Astrocyte (in vitro differentiated cells and primary cell): ENCODE measurements at places on chromosomes 12 and 14. TPM values are rescaled to one million over a fixed set of nuclear protein-coding genes. Genes with fewer than 3 reads are reported as not detected.

DNA sequence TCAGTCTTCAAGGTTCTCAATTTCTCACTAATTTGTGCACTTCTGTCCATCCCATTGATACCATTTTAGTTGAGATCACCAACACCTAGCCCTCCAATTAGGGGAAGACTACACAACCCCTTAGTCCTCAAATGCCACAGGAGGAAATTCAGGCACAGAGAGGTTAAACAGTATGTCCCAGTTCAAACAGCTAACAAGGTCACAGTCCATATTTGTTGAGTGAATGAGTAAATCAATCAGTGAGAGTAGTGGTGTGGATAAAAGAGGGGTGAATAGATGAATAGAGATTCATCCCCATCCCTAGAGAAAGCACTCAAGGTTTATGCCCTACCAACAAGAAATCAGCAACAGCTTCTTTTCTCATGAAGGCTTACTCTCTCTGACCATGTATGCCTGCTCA is 94.2 kb upstream of the RIC8B start:
- H3K4me1 ChIP-seq = no peaks in the 10 kb centered on the region
- peaks cover 4% of the 10 kb centered on the region for H3K27me3 ChIP-seq
- H3K36me3 ChIP-seq = no peaks in the 10 kb centered on the region
- no peak overlapping the region for H3K27ac ChIP-seq
- no peak overlapping the region for H3K4me3 ChIP-seq

DNA sequence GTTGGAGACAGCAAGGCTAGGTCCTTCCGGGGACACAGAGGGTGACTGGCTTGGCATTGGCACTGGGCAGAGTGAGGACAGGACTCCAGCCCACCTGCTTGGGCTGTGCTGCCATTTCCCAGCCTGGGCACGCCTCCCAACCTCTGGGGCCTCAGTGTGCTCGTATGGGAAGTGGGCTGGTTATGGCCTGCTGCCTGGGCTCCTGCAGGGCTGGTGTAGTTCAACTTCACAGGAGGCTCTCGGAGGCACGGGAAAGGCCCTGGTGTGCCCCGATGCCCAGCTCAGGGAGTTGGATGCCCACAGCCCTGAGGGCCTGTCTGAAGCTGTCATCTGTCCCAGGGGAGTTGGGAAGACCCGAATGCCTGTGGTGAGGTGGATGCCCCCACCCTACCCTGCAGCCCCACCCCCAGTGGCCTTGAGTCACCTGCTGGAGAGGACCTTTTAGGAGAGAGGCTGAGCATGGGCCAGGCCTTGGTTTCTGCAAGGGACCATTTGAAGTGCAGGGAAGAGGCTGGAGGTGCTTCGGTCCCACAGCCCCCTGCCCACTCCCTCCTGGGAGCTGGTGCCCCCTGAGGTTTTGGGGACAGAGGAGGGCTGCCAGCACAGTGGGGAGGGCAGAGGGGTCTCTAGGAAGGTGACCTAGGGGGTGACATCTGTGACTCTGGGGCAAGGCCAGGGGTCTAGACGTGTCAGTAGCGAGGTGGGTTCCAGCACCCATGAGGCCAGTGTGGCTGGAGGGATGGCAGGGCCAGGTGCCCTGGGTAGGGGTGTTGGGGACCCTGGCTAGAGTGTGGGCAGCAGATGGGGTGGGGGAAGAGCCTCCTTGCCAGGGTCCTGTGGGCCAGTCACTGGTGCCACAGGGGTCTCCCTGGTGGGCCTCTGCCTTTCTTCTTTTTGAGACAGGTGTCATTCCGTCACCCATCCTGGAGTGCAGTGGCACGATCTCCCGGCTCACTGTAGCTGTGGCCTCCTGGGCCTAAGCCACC is 9.1 kb downstream of the ULK1 start:
- no peak overlapping the region for H3K4me3 ChIP-seq
- DNase-seq = no peak
- no peaks in the 10 kb centered on the region for H3K4me1 ChIP-seq
- no peaks in the 10 kb centered on the region for H3K27me3 ChIP-seq
- no peaks in the 10 kb centered on the region for H3K36me3 ChIP-seq

GRCh38 chr12:109944561-109945359 is 44.7 kb downstream of the TCHP start:
- H3K36me3 ChIP-seq = peaks cover 16% of the 10 kb centered on the region

GRCh38 chr12:8636581-8636980 is 23.9 kb upstream of the AICDA start:
- H3K27me3 ChIP-seq = no peaks in the 10 kb centered on the region
- no peak overlapping the region for H3K27ac ChIP-seq
- H3K4me3 ChIP-seq = no peak overlapping the region
- H3K4me1 ChIP-seq = no peaks in the 10 kb centered on the region

- peaks cover 2% of the 10 kb centered on the region for H3K4me1 ChIP-seq
- H3K27me3 ChIP-seq = no peaks in the 10 kb centered on the region
- H3K36me3 ChIP-seq = no peaks in the 10 kb centered on the region
- DNase-seq = no peak
These were observed 5.6 kb downstream of the GON7 start for GRCh38 chr14:93201155-93201704.

- peak; percentile 82 for DNase-seq
- no peaks in the 10 kb centered on the region for H3K4me1 ChIP-seq
- H3K4me3 ChIP-seq = no peak overlapping the region
- no peaks in the 10 kb centered on the region for H3K27me3 ChIP-seq
- H3K27ac ChIP-seq = no peak overlapping the region
These were observed 287.4 kb downstream of the SYT1 start for GRCh38 chr12:79151956-79152355.

DNA sequence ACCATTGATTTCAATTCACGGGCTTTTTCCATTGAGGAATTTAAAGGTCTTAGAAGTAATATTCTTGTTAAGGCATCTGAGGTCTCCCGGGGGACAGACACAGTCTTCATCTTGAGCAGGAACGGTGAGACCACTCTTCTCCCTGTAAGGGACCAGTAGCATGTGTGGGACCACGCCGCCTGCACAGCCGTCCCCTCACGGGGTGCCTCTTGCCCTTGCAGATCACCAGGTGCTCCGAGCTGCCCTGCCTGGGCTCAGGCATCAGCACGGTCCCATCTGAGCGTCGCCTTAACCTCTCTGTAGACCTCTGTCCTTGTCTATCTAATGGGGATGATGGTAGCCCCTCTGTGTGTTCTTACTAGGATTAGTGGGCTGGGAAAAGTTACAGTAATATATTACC is 74.1 kb downstream of the PPP2R5C start:
- H3K4me1 ChIP-seq = peaks cover 18% of the 10 kb centered on the region
- H3K27ac ChIP-seq = no peak overlapping the region
- no peaks in the 10 kb centered on the region for H3K27me3 ChIP-seq
- H3K36me3 ChIP-seq = no peaks in the 10 kb centered on the region
- no peak for DNase-seq
- H3K4me3 ChIP-seq = no peak overlapping the region

DNA sequence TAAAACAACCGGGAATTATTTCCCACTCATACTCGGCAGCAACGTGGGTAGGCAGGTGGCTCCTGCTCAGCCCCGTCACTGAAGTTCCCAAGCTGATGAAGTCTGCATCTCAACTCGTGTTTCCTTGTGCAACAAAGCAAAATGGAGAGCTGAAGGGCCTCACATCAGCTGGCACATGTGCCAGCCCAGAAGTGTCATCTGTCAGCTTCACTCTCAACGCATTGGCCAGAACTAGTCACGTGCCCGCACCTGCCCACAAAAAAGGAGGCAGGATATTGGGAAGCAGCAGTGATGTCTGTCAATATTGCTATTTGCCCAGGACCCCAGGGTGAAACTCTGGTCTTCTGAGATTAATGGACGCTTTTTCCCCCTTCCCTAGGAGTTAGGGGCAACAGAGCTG is 344.0 kb downstream of the BCL11B start:
- H3K4me3 ChIP-seq = no peak overlapping the region
- DNase-seq = no peak
- H3K36me3 ChIP-seq = no peaks in the 10 kb centered on the region
- no peak overlapping the region for H3K27ac ChIP-seq
- no peaks in the 10 kb centered on the region for H3K27me3 ChIP-seq
- no peaks in the 10 kb centered on the region for H3K4me1 ChIP-seq

DNA sequence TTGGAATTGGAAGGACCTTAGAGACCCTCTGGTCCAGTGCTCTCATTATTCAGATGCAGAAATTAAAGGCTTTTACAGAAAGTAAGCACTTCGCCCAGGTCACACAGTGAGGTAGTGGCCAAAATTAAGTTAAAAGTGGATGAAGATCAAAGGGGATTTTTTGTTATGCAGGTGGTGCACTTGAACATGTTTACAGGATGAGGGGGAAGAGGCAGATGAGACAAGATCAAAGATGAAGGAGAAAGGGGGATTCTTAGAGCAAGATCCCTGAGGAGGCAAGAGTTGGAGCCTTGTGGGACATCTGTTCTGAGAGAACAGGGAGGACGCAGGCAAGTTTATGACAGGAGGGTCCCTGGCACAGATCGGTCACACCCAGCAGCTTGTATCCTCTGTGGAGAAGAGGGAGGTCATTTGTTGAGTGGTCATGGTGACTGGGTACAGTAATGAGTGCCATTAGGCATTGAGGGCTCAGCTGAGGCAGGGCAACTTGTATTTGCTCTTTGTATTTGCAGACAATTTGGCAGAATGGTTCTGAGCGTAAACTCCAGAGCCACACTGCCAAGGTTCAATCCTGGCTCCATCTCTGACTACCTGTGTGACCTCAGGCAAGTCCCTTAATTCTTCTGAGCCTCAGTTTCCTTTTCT is 84.0 kb downstream of the BORCS5 start:
- H3K36me3 ChIP-seq = no peaks in the 10 kb centered on the region
- DNase-seq = no peak
- no peak overlapping the region for H3K4me3 ChIP-seq
- H3K27me3 ChIP-seq = no peaks in the 10 kb centered on the region
- peaks cover 20% of the 10 kb centered on the region for H3K4me1 ChIP-seq
- H3K27ac ChIP-seq = no peak overlapping the region

GRCh38 chr12:13843841-13844240 is 137.6 kb downstream of the GRIN2B start:
- no peak for DNase-seq
- H3K4me1 ChIP-seq = no peaks in the 10 kb centered on the region
- H3K36me3 ChIP-seq = no peaks in the 10 kb centered on the region
- no peak overlapping the region for H3K27ac ChIP-seq

DNA sequence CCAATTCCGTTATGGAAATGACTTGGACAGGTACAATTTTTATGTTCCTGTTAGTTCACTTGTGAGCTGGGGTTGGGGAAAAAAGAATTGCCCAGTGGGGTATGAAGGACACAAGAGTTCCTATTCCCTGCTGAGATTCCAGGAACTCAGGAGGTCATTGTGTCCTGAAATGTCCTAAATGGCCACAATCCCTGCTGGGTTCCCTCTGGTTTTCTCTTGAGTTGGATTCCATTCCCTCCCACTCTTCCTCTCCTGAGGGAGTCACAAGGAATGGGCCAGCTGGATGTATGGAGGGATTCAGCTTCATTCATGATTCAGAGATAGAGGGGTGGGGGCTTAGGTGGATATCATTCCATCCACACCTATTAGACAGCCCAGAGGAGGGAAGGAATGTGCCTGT is 34.5 kb upstream of the DCD start:
- H3K27me3 ChIP-seq = no peaks in the 10 kb centered on the region
- no peak overlapping the region for H3K4me3 ChIP-seq
- no peak for DNase-seq
- no peaks in the 10 kb centered on the region for H3K36me3 ChIP-seq

DNA sequence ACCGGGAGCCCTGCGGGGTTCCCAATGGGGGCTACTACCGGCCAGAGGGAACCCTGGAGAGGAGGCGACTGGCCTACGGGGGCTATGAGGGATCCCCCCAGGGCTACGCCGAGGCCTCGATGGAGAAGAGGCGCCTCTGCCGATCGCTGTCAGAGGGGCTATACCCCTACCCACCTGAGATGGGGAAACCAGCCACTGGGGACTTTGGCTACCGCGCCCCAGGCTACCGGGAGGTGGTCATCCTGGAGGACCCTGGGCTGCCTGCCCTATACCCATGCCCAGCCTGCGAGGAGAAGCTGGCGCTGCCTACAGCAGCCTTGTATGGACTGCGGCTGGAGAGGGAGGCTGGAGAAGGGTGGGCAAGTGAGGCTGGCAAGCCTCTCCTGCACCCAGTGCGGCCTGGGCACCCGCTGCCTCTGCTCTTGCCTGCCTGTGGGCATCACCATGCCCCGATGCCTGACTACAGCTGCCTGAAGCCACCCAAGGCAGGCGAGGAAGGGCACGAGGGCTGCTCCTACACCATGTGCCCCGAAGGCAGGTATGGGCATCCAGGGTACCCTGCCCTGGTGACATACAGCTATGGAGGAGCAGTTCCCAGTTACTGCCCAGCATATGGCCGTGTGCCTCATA is 9.7 kb downstream of the TNS2 start:
- no peak overlapping the region for H3K27ac ChIP-seq
- no peak for DNase-seq
- H3K4me1 ChIP-seq = peaks cover 12% of the 10 kb centered on the region
- H3K4me3 ChIP-seq = no peak overlapping the region
- H3K36me3 ChIP-seq = peaks cover 4% of the 10 kb centered on the region

- H3K36me3 ChIP-seq = no peaks in the 10 kb centered on the region
- H3K27me3 ChIP-seq = no peaks in the 10 kb centered on the region
- peak; percentile 3 for DNase-seq
- H3K27ac ChIP-seq = no peak overlapping the region
These were observed 678.2 kb downstream of the NRXN3 start for GRCh38 chr14:78848234-78848820.

DNA sequence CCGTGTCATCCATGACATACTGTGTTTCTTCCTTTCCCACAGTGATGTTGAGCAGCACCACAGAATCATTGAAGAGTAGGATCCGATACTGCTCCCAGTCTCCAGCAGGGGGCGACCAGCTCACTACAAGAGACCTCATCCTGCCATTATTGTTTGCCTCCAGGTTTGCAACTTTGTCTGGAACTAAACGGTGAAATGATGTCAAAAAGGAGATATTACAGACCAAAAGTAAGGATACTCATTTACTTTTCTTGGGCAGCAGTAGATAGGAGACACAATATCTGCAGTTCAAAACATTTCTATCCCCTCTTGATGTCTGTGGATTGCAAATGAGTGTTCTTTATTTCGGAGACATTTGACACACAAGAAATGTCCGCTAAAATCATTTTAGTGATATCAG is 47.2 kb downstream of the PTPRB start:
- H3K4me1 ChIP-seq = no peaks in the 10 kb centered on the region
- peak; percentile 61 for DNase-seq
- H3K4me3 ChIP-seq = no peak overlapping the region
- no peak overlapping the region for H3K27ac ChIP-seq

Gene SMCO2
- 0.32 and 0.46 TPM in 2 replicates for total RNA-seq

Gene BHLHE41
- total RNA-seq = 2.9 and 4.3 TPM in 2 replicates

Gene AREL1
- total RNA-seq = 54.6 and 59.0 TPM in 2 replicates
